RCC 7860 (cell line): ENCODE measurements at places on chromosomes 4 and X.

DNA sequence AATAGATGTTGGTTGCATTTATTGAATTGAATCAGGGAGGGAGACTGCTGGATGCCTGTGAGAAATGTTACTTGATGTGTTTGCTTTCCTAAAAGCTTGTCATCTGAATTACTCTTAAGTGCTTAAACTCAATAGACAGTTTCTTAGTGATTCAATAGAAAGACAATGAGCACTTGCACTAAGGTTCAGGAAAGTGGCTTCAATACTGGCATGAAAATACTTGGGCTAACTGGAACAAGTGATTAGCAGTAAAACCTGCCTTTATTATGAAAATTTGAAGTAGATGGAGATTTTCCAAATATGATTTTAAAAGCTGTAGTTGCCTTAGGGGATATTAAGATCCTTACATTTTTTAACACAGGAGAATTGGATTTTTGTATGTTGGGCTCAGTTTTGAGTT lies 123.3 kb downstream of the RNF150 start:
- DNase-seq = no peak

GRCh38 chr4:90030953-90031352 lies 96.2 kb upstream of the CCSER1 start:
- no peak for DNase-seq

DNA sequence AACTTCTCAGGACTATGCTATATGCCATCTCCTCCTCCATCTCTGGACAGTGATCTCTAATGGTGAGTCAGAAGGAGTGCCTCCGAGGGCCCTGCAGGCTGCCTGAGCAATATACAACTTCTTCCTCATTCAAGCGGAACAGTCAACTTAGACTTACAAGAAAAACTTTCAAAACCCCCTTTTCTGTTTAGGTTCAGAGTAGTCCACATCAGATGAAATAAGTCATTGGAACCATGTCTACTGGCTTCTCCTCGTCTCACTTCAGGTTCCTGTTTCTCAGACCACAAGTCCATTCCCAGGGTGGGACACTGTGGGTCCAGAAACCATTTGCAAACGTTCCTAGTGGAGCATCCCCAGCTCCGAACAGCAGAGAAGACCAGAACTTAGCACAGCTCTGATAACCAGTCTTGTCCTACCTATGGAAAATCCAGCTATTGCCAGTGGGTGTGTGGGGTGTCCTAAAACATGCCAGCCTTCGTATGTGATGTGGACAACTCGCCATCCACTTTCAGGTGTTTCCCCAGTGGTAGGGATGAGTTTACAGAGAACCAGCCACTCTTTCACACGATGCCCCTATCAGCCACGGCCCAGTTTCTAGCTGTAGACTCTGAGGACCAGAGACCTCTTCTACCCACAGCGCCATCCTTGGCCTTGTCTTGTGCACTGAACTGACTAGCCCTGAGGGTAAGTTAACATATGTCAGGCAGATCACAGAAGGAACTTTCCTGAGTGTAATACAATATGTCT lies 32.7 kb upstream of the NKRF start:
- DNase-seq = peak; percentile 37

DNA sequence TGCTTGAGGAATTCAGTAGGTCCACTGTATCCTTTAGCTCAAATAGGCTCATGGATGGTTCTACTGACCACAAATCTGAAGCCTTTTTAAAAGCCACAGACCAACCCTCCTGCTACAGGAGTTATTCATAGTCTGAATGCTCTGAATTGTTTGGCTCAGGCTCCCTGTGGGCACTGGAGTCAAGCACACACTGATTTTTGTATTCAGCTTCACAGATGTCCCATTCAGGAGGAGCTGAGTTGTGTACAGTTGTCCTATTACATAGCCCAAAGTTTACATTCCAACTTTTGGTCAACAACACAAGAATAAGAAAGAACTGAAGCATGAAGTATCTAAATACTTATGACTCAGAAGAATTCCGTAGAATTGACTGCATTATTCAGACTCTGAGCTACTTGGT lies 243.9 kb downstream of the UNC5C start:
- DNase-seq = peak; percentile 17

DNA sequence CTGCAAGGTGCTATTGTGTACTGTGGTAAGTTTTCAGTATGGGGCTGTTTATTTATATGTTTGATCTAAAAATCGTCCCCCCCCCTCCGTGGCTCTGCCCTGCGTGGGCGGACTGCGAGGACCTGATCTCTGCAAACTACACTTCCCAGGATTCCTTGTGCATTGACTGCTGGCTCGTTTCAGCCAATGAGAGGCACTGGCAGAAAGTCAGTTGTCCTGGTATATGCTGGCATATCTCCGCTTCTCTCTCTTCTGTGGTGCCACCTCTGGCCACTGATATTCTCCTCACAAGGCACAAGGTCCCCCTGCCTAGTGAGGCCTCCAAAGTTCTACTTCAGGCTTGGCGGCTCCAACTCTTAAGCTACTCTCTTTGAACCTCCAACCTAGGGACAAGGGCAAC lies 168.8 kb upstream of the ZFP42 start:
- no peak for DNase-seq

GRCh38 chr4:115711575-115711974 lies 598.2 kb upstream of the NDST4 start:
- DNase-seq = no peak

DNA sequence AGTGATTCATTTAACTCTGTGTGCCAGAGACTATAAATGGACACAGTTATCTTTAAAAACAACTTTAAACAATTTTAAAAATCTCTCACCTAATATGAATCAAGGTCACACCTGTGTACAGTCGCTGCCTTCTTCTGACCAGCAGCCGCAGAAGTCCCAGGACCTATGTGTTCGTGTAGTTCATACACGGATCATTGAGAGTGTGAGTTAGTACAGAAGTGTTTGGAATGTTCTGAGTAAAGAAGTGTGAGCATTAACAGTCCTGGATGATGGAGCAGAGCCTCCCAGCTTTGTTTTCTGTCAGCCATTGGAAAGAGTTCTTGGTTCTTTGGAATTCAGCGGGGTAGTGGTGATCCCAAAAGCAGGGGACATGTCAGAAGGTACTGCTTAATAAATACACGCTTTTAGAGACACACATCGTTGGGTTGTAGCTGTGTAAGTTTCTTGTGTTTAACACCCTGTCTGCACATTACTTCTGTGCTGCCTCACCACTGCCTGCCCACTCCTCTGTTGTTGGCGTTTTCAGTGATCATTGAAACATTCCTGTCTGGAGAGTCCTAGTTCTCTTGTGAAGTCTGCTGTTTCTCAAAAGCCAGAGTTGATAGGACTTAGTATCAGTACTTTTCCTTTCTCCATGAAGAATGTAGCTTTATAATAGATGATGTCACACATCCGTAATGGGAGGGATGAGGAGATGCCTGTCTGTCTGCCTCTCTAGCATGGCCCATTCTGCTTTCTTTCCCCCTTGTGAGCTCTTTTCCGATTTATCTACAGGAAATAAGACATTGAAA lies 90.6 kb downstream of the PTTG2 start:
- no peak for DNase-seq

DNA sequence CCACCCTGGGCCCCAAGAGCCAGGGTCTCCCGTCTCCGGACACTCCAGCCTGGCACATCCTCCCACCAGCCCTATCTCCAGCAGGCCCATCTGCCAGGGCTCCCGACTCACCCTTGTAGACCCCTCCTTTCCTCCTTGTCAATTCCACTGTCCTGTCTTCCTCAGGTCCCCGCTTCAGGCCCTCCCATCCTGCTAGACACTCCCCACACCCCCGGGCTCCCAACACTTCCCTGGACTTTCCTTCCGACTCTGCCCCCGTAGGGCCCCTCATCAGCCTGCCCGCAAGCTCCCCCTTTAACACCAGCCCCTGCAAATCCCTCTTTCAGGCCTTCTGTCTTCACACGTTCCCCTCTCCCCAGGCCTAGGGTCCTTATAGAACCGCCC lies 1.1 kb downstream of the PRAF2 start:
- no peak for DNase-seq

- no peak for DNase-seq
Observed at GRCh38 chrX:38848671-38849455, 47.6 kb downstream of the MID1IP1 start.

DNA sequence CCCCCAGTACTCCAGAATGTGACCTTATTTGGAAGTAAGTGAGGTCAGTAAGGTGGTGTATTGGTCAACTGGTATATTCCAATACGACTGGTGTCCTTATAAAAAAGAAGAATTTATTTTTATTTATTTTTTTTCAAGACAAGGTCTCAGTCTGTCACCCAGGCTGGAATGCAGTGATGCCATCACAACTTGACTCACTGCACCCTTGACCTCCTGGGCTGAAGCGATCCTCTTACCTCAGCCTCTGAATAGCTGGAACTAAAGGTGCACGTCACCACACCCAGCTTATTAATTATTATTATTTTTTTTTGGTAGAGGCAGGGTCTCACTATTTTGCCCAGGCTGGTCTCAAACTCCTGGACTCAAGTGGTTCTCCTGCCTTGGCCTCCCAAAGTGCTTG lies 115.1 kb upstream of the PITX2 start:
- DNase-seq = no peak

DNA sequence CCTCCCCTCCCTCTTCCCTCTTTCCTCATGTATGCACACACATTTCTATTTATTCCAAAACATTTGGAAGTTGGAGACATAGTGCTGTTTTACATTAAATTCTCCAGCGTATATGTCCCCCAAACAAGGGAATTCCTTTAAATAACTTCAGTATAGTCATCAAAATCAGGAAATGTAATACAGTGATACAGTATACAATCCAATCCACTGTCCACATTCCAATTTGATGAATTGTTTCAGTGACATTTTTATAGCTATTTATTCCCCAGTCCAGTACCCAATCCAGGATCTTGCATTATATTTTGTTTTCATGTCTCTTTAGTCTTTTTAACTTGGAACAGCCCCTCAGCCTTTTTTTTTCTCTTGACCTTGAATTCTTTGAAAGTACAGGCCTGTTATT lies 233.0 kb downstream of the DKK2 start:
- DNase-seq = no peak

- DNase-seq = no peak
Observed at GRCh38 chr4:30256116-30256832, 463.9 kb upstream of the PCDH7 start.

- DNase-seq = no peak
Observed at GRCh38 chr4:36168127-36168878, 76.0 kb downstream of the ARAP2 start.

GRCh38 chr4:182643801-182644682 lies 273.1 kb downstream of the DCTD start:
- peak; percentile 37 for DNase-seq
